Skin of body (tissue), 3 donors: ENCODE measurements at places on chromosomes 2 and 18.

DNA sequence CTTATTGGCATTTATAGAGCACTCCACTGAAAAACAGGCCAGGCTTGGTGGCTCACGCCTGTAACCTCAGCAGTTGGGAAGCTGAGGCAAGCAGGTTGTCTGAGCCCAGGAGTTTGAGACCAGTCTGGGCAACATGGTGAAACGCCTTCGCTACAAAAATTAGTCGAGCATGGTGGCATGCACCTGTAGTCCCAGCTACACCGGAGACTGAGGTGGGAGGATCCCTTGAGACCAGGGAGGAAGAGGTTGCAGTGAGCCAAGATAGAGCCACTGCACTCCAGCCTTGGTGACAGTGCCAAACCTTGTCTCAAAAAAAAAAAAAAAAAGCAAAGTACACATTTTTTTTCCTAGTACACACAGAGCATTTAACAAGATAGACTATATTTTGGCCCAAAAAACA, 96.1 kb downstream of the TGIF1 start:
- no peak for DNase-seq

GRCh38 chr2:23012499-23012898, 372.5 kb upstream of the KLHL29 start:
- no peak for DNase-seq

- DNase-seq: no peak
Measured at GRCh38 chr2:186984966-186985365, 136.0 kb upstream of the ZSWIM2 start.

- peak; percentile 26 for DNase-seq
Measured at GRCh38 chr2:55011831-55012671, 38.2 kb downstream of the RTN4 start.

- peak; percentile 2 for DNase-seq
Measured at GRCh38 chr18:12460874-12461273, 53.1 kb downstream of the PRELID3A start.

DNA sequence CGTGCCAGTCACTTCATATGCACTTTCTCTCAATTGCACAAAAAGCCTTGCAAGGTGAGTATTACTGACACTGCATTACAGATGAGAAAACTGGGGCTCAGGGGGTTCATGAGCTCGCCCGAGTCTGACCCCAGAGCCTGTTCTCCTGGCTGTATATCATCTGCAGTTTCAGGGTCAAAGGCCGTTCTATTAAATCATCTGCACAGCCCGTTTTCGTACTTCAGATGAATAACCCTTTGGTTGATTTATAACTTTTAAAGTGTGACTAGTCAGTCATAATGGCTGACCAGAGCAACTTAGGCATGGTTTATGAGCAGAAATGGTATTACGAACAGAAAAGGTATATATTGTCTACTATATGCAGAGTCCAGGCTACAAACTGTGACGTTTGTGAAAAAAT, 35.3 kb upstream of the NPAS2 start:
- DNase-seq: no peak

GRCh38 chr2:71571945-71572344, 118.6 kb downstream of the DYSF start:
- DNase-seq: no peak

- DNase-seq: peak; percentile 74
Measured at GRCh38 chr2:70942396-70943204, 6.9 kb downstream of the ATP6V1B1 start.

DNA sequence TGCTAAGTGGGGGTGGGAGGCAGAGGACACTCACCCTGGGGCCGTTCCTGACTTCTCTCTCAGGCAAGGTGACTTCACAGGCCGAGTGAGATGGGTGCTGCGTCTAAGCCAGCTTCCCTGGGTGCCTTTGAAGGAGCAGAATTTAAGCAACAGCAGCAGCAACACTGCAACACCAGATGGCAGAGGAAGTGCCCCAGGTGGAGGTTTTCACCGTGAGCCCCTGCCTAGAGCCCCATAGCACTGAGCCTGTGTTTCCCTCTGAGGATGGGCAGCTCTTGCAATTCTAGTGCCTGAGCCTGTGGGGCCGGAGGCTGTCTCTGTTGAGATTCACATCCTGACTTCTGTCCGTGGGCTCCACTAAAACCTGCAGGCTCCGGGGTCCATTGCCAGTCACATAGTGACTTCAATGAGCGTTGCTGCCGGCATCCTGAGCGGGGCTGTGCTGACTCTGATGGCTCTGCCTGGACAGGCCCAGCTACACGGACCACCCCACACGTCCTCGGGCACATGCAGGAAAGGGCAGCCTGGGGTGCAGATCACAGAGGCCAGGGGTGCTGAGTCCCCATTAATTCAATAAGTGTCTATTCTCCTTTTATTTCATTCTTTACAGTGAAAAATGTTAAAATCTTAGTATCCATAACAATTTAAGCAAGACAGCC, 218.8 kb downstream of the SNTG2 start:
- no peak for DNase-seq

- DNase-seq: no peak
Measured at GRCh38 chr2:74008761-74009395, 24.2 kb downstream of the TET3 start.

- DNase-seq: no peak
Measured at GRCh38 chr18:29711932-29712331, 1330.6 kb downstream of the DSC3 start.

- DNase-seq: no peak
Measured at GRCh38 chr2:118632921-118633320, 214.5 kb downstream of the EN1 start.

GRCh38 chr2:103293742-103294077, 531.9 kb downstream of the TMEM182 start:
- no peak for DNase-seq

DNA sequence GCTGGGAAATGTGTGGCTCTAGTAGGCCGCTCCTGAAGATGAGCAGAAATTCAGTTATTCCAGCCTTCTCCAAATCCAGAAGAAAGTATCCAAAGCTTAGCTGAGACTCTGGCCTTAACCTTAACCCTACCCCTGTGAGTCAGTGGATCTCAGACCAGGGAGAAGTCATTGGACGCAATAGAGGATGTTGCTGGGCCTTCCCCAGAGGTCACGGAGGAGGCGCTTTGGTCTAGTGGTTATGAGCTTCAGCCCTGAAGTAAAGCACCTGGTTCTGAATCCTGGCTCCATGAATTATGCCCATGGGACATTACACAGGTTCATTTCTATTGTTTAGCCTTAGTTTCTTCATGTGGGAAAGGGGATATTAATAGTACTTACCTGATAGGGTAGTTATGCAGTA, 24.0 kb downstream of the PKDCC start:
- no peak for DNase-seq

GRCh38 chr18:78741381-78742217, 238.0 kb upstream of the SALL3 start:
- DNase-seq: no peak

GRCh38 chr2:200455958-200456421, 53.9 kb downstream of the KCTD18 start:
- DNase-seq: no peak

- no peak for DNase-seq
Measured at GRCh38 chr2:126399001-126399400, 257.0 kb upstream of the GYPC start.

DNA sequence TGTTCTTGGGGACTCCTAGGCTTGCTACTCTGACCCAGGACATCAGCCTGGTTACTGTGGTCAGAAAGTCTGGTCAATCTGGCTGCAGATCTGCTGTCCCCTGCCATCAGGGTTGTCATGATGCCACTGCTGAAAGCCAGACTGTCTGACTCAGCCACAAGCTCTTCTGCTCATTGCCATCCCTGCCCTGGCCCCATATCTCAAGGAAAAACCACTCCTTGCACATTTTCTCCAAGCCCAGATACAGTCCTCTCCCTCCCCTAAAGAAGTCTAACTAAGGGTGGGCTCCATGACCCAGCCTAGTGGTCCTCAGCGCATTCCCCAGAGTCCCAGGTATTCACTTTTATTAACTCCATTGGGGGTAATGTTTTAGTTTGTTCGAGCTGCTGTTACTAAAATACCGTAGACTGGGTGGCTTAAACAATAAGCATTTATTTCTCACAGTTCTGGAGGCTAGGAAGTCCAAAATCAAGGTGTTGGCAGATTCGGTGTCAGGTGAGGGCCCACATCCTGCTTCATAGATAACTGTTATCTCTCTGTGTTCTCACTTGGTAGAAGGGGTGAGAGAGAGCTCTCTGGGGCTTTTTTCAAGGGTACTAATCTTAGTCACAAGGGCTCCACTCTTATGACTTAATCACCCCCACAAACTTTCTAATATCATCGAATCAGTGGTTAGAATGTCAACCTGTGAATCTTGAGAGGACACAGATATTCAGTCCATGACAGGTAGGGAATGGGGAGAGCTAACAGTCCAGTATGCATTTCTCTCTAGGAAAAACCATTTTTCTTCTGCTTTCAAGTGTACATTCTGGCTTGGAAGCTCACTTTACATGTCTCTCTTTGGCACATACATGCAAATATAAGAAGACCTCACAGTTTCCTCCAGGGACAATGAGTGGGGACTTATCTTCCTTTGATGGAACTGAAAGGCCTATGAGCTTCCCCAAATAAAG, 94.8 kb upstream of the CXCR4 start:
- DNase-seq: no peak

DNA sequence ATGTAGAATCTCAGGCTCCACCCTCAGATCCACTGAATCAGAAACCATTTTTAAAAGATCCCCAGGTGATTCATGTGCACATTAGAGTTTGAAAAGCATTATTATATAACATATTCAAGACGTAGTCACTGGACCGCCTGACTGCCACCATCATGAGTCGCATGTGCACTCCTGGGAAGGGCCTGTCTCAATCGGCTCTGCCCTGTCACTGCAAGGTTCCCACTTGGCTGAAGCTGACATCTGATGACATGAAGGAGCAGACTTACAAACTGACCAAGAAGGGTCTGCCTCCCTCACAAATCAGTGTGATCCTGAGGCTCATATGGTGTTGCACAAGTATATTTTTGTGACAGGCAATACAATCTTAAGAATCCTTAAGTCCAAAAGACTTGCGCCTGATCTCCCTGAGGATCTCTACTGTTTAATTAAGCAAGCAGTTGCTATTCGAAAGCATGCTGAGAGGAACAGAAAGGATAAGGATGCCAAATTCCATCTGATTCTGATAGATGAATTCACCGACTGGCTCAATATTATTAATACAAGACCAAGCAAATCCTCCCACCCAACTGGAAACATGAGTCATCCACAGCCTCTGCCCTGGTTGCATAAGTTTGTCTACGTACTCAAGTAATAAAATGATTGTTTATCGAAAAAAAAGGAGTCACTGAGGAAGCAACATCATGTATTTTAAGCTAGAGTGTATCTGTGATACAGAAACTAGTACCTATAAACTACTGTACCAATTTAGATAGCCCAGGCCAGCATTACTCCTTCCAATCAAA, 26.2 kb downstream of the ATAD2B start:
- DNase-seq: peak; percentile 34

- DNase-seq: no peak
Measured at GRCh38 chr2:27041752-27042151, 9.0 kb downstream of the TMEM214 start.

DNA sequence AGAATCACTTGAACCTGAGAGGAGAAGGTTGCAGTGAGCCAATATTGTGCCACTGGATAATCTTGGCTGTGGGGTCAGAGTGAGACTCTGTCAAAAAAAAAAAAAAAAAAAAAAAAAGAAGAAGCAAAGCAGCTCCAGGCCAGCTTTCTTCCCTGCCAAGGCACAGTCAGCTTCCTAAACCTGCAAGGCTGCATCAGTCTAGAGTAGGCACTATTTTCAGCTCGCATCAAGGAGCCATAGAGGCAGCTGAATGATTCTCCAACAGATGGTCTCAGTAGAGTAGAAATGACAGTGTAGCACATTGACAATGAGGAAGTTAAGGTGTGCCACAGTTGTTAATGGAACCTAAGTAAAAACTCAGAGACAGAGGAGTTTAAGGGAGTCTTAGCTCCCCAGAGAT, 35.6 kb downstream of the BMP10 start:
- DNase-seq: no peak

- DNase-seq: no peak
Measured at GRCh38 chr2:157152362-157152761, 105.1 kb upstream of the GALNT5 start.

DNA sequence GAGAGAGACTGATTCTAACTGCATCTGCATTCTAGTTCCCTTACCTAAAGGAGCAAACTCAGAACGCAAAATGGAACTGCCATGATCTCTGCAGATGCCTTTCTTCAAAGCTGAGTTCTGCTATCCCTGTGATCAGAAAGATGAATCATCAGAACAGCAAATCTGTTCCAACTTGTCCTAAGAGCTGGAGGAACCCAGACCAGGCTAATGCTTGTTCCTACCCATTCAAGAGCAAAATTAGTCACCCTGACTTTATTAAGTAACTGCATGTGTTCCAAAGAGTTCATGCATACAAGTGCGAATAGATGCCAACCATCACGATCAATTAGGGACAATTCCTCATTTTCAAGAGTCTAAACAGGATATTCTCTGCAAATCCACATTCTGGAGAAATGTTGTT, 46.5 kb downstream of the MBP start:
- peak; percentile 13 for DNase-seq

GRCh38 chr2:62469114-62469513, 36.9 kb downstream of the TMEM17 start:
- DNase-seq: no peak

DNA sequence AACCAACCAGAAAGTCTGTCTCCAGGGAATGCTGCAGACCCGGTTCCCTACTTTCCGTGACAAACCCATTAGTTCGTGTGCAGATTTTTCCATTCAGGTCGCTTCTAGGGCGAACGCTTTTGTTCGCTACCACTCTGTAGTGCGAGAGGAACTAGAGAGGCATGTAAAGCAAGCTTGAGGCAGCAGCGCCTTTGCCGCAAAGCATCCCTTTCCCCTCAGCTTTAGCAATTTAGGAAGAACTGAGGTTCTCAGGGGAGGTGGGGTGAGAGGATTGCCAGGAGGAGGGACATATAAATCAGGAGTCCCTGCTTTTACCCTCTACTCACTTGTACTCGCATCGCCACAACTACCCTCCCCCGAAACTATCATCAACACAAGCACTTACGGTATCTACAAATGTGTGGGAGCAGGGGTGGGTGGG, 748 bp upstream of the ZNF804A start:
- peak; percentile 7 for DNase-seq

DNA sequence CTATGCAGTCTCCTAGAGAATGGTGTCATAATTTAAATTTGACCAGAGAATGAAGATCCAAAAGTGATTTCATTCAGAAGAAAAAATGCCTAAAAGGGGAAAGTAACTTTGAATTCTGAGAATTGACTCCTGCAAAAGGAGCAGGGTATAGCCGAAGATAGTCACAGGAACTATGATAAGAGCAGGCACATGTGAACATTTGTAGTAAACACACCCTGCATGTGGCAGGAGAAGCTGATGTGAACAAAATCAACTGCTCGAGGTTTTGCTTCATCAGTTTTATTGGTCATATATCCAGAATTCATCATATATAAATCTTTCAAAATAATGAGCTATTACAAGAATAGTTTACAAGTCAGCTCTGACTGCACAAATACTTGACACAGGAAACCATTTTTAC, 14.0 kb downstream of the MCFD2 start:
- no peak for DNase-seq

GRCh38 chr2:130871843-130872740, 35.4 kb downstream of the ARHGEF4 start:
- no peak for DNase-seq
